ENCODE measurements at places on chromosomes 7 and 10. TPM values are rescaled to one million over a fixed set of nuclear protein-coding genes. Genes with fewer than 3 reads are reported as not detected.

GRCh38 chr10:133173860-133174640 lies 14.0 kb downstream of the KNDC1 start:
- H3K27ac ChIP-seq: no peak overlapping the region
- H3K27me3 ChIP-seq: no peaks in the 10 kb centered on the region
- no peaks in the 10 kb centered on the region for H3K36me3 ChIP-seq
- DNase-seq: no peak
- no peaks in the 10 kb centered on the region for H3K4me1 ChIP-seq

- no peaks in the 10 kb centered on the region for H3K4me1 ChIP-seq
- no peaks in the 10 kb centered on the region for H3K36me3 ChIP-seq
- DNase-seq: no peak
- H3K27ac ChIP-seq: no peak overlapping the region
Observed at GRCh38 chr7:15336146-15336545, 225.7 kb downstream of the AGMO start.

GRCh38 chr7:115827305-115828045 lies 203.1 kb downstream of the TFEC start:
- H3K27ac ChIP-seq: no peak overlapping the region
- H3K4me1 ChIP-seq: no peaks in the 10 kb centered on the region
- no peaks in the 10 kb centered on the region for H3K27me3 ChIP-seq
- no peaks in the 10 kb centered on the region for H3K36me3 ChIP-seq
- H3K4me3 ChIP-seq: no peak overlapping the region

ADGRA1 gene
- 0.18 TPM for polyA plus RNA-seq

DNA sequence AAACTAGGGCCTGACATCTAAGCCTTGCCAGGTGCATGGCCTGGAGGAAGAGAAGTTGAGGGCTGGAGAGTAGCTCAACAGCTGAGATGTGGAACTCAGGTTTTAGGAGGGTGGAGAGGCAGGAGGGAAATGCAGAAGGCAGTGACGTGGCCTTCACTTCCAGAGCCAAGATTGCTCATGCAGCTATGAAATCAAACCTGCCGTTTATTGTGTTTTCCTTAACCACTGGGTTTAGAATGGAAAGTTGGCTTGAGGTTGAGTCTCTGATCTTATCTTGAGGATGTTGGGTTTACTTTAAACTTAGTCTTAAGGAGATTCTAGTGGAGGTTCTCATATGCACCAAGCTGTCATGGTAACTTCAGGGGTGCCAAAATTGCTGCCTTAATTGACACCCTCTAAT lies 178.6 kb downstream of the SORCS3 start:
- H3K36me3 ChIP-seq: no peaks in the 10 kb centered on the region
- DNase-seq: no peak
- no peaks in the 10 kb centered on the region for H3K27me3 ChIP-seq
- H3K27ac ChIP-seq: no peak overlapping the region

FOXP2 gene
- polyA plus RNA-seq: 1.5 TPM

- peak overlapping the region; percentile 76 for H3K27ac ChIP-seq
- H3K36me3 ChIP-seq: no peaks in the 10 kb centered on the region
- H3K27me3 ChIP-seq: no peaks in the 10 kb centered on the region
- no peak overlapping the region for H3K4me3 ChIP-seq
Observed at GRCh38 chr10:13990392-13990805, 340.3 kb downstream of the FRMD4A start.

SPDYE6 gene
- polyA plus RNA-seq: 0.08 TPM

MICU1 gene
- 41.9 TPM for polyA plus RNA-seq
